Activated T-cell treated with anti-CD3 and anti-CD28 coated beads, Interleukin-2, amount 50 U/mL, for 4 hours (primary cell): ENCODE measurements at places on chromosomes 1 and 21.

DNA sequence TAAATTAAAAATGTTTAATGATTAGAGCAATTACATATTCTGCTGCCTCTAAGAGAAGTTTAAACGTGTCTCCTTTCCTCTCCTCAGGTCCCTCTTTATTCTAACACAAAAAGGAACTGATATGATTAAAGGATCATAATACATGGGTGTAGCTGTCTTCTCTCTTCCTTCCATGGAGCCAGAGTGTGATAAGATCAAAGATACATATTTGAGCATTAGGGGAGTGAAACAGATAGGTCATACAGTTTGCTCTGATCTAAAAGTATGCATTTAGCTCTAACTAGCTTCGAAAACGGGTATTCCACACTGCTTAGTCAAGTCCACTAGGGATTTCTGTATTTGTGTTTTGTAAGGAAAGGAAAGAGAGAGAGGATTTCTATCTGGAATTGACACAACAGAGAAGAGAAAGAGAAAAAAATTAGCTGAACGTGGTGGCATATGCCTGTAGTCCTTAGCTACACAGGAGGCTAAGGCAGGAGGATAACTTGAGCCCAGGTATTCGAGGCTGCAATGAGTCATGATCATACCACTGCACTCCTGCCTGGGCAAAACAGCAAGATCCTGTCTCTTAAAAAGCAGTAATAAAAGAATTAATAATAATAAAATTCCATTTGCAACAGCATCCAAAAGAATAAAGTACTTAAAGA, 63.1 kb downstream of the CDC42BPA start:
- no peak for DNase-seq

GRCh38 chr1:208525417-208525816, 281.2 kb upstream of the PLXNA2 start:
- no peak for DNase-seq

- DNase-seq: no peak
Observed at GRCh38 chr1:225885336-225885735, 3.2 kb upstream of the TMEM63A start.

DNA sequence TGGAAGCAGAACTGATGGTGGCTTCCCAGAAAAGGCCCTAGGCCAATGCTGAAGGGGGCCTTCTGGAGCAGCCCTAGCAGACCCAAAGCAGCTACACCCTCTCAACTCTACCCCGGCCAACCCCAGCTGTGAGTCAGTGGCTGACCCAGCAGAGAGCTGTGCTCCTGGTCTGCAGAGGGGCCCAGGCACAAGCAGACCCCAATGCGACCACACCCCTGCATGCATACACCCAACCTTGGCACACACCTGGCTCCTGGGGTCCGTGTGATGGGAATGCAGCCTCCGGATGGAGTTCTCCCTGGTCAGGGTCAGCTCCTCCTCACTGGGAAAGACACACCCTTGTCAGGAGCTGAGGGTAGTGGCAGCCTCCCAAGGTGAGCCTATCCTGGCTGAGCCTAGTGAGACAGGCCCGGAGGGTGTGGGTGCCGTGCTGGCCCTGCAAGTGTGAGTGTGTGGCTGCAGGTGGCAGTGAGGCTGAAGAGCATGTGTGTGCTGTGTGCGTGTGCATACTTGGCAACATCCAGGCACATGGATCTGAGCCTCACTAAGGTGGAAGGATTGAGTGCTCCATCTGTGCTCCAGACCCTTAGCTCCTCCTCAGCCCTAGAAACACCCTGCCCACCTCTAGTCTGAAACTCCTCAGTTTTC, 3.9 kb upstream of the ARHGAP30 start:
- DNase-seq: no peak

DNA sequence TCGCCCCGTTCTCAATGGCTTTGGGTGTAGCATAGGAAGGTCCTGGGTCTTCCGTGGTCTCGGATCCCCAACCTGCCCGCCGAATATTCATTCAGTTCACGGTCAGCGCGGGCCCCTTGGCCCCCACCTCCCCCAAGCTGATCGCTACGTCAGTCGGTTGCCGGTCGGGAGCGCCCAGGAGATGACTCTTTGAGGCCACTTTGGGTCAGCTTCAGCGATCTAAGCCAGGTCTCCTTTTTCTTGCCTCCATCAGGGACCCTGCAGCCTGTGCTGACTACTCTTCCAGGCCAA, 12.8 kb downstream of the HLX start:
- DNase-seq: no peak
